ENCODE measurements at places on chromosomes 6 and 20. TPM values are rescaled to one million over a fixed set of nuclear protein-coding genes. Genes with fewer than 3 reads are reported as not detected.
A peak's percentile ranks its signal among the peaks of the same experiment; 100 is the strongest.

- H3K4me1 ChIP-seq, result no peaks in the 10 kb centered on the region
- H3K27ac ChIP-seq, result no peak overlapping the region
- no peak overlapping the region for H3K4me3 ChIP-seq
- DNase-seq, result no peak
- H3K27me3 ChIP-seq, result 0 out of 2 replicates have a peak, but pooled peaks cover 4% of the 10 kb centered on the region
Measured at GRCh38 chr6:166395778-166396177, 13.0 kb upstream of the MPC1 start.

DNA sequence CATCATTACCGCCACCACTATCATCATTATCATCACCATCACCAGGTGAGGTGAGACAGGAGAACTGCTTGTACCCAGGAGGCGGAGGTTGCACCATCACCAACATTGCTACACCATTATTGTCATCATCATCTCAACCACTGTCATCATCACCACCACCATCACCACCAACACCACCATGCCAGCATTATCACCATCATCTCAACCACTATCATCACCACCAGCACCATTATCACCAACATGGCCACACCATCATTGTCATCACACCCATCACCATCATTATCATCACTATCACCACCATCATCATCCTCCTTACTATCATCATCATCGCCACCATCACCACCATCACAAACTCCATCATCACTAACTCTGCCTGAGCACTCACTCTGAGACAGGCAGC, 661.8 kb upstream of the DEFB115 start:
- DNase-seq, result no peak
- no peaks in the 10 kb centered on the region for H3K36me3 ChIP-seq
- no peak overlapping the region for H3K27ac ChIP-seq
- H3K27me3 ChIP-seq, result no peaks in the 10 kb centered on the region
- H3K4me3 ChIP-seq, result no peak overlapping the region

DNA sequence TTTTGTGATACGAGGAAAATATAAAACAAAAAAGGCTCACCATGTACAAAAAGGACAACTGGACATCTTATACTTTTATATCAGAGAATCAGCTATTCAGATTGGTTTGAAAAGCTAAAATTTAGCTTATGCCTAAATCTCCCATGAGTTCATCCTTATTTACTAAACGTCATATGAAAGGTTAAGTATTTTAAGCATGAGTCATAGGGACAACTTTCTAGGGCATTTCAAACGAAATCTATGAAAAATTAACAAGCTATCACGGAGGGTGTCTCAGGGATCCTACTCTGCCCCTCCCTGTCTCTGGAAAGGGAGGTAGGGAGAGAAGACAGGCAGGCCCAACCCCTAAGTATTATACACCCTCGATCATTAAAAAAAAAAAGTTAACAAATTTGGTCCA, 124.1 kb upstream of the LOC128125822 start:
- no peaks in the 10 kb centered on the region for H3K36me3 ChIP-seq
- no peaks in the 10 kb centered on the region for H3K27me3 ChIP-seq
- H3K27ac ChIP-seq, result no peak overlapping the region
- H3K4me3 ChIP-seq, result no peak overlapping the region
- H3K4me1 ChIP-seq, result no peaks in the 10 kb centered on the region

DNA sequence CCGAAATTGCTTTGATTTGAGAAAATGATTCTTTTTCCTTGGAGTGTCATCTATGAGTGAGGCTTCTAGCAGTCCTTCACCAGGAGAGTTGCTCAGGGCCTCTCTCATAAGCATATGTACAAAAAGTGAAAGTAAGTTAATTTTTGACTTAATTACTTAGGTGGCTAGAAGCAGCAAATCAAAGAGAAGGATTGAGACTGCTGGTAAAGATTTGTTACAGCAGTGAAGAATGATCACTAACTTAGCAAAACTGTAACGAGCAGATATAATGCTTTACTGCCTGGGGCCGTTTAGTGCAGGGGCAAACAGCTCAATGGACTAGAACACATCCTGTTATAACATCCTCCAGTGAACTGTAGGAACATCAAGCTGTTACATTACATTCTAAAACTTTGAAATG, 167.8 kb upstream of the RIPOR2 start:
- no peaks in the 10 kb centered on the region for H3K27me3 ChIP-seq
- no peak for DNase-seq
- H3K4me1 ChIP-seq, result peaks cover 7% of the 10 kb centered on the region

GRCh38 chr6:10190042-10190441, 224.8 kb downstream of the TFAP2A start:
- no peak for DNase-seq
- no peaks in the 10 kb centered on the region for H3K36me3 ChIP-seq
- no peak overlapping the region for H3K27ac ChIP-seq

DNA sequence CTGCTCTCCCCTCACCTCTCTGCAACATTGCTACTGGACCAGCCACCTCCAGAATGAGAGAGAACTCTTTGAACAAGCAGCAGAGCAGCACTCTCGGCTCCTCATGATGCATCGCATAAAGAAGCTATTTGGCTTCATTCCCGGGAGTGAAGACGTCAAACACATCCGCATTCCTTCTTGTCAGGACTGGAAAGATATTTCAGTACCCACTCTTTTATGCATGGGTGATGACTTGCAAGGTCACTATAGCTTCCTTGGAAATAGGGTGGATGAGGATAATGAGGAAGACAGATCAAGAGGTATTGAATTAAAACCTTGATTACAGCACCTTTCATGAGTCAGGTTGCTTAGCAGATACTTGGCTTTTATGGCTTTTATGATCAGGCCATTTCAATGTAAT, 4.3 kb downstream of the CALHM4 start:
- no peaks in the 10 kb centered on the region for H3K36me3 ChIP-seq
- peak; percentile 80 for DNase-seq
- 0 out of 2 replicates have a peak overlapping the region, but pooled peaks have one; percentile 1 for H3K27ac ChIP-seq
- peaks cover 32% of the 10 kb centered on the region for H3K4me1 ChIP-seq
- H3K4me3 ChIP-seq, result no peak overlapping the region

DNA sequence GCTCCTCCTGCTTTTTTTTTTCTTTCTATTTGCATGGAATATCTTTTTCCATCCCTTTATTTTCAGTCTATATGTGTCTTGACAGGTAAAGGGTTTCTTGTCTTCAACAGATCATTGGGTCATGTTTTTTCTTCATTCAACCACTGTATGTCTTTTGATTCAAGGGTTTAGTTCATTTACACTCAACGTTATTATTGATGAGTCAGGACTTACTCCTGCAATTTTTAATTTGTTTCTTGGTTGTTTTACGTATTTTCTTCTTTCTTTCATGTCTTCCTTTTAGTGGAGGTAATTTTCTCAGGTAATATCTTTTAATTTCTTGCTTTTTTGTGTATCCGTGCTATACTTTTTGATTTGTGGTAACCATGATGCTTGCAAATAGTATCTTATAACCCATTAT, 429.1 kb upstream of the HTR1E start:
- no peaks in the 10 kb centered on the region for H3K36me3 ChIP-seq
- no peak for DNase-seq
- H3K27me3 ChIP-seq, result no peaks in the 10 kb centered on the region
- H3K4me3 ChIP-seq, result no peak overlapping the region
- no peaks in the 10 kb centered on the region for H3K4me1 ChIP-seq
- H3K27ac ChIP-seq, result no peak overlapping the region

- H3K4me1 ChIP-seq, result no peaks in the 10 kb centered on the region
- DNase-seq, result no peak
- H3K27ac ChIP-seq, result no peak overlapping the region
- H3K27me3 ChIP-seq, result no peaks in the 10 kb centered on the region
- no peaks in the 10 kb centered on the region for H3K36me3 ChIP-seq
Measured at GRCh38 chr20:38179846-38180245, 14.8 kb upstream of the TGM2 start.

DNA sequence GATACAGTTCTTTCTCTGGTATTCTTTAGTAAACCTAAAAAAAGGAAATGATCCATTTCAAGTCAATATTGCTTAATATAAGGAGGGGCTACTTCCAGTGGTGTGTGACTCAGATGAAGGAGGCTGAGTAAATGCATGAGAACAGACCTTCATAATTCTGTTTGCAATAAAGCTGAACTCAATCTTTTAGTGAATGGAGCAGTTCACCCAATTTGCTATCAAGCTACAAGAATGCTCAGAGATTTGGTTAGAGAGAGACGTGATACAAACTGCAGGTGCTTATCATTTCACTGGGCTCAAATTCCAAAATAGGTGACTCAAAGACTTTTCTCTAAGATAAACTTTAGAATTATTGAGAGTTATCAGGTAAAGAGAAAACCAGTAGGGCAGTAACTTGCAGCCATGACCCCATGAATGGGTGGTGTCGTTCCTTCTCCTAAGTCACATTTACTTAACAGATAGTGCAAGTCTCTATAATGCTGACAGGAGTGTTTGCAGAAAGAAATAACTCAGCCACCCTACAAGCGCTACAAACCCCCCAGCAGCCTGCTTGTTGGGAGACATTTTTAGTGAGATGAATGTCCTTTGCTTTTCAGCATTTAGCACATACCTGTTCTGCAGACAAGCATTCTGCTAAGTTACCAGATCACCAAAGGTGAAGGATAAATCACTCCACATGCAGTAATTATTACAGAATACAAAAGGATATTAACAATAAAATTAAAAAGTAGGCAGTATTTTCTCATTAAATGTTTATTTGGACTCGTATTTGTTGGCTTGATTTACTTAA, 16.4 kb upstream of the BLOC1S5 start:
- no peak for DNase-seq
- H3K27ac ChIP-seq, result no peak overlapping the region
- H3K27me3 ChIP-seq, result no peaks in the 10 kb centered on the region
- peaks cover 32% of the 10 kb centered on the region for H3K4me1 ChIP-seq
- H3K36me3 ChIP-seq, result peaks cover 27% of the 10 kb centered on the region

GRCh38 chr6:35139470-35139869, 1.7 kb downstream of the TCP11 start:
- H3K27me3 ChIP-seq, result no peaks in the 10 kb centered on the region
- H3K4me3 ChIP-seq, result no peak overlapping the region
- no peak overlapping the region for H3K27ac ChIP-seq
- 0 out of 2 replicates have a peak, but pooled peaks cover 3% of the 10 kb centered on the region for H3K4me1 ChIP-seq
- no peak for DNase-seq

Gene NRN1
- total RNA-seq, result 20.6 TPM

Gene PROKR2
- not detected for total RNA-seq

Gene ACAT2
- total RNA-seq, result 81.8 TPM

Gene KCNB1
- not detected for total RNA-seq
